ENCODE measurements at places on chromosomes 1 and 21.

- H3K4me1 ChIP-seq, result no peaks in the 10 kb centered on the region
- H3K4me3 ChIP-seq, result no peak overlapping the region
- H3K27me3 ChIP-seq, result no peaks in the 10 kb centered on the region
- H3K27ac ChIP-seq, result no peak overlapping the region
- no peaks in the 10 kb centered on the region for H3K36me3 ChIP-seq
- DNase-seq, result no peak
Measured at GRCh38 chr21:31520561-31521098, 138.9 kb upstream of the SOD1 start.

- peak overlapping the region; percentile 43 for H3K27ac ChIP-seq
- H3K4me3 ChIP-seq, result no peak overlapping the region
- DNase-seq, result peak; percentile 65
- peaks cover 27% of the 10 kb centered on the region for H3K4me1 ChIP-seq
- H3K36me3 ChIP-seq, result no peaks in the 10 kb centered on the region
- no peaks in the 10 kb centered on the region for H3K27me3 ChIP-seq
Measured at GRCh38 chr1:16178596-16179497, 23.0 kb upstream of the EPHA2 start.

DNA sequence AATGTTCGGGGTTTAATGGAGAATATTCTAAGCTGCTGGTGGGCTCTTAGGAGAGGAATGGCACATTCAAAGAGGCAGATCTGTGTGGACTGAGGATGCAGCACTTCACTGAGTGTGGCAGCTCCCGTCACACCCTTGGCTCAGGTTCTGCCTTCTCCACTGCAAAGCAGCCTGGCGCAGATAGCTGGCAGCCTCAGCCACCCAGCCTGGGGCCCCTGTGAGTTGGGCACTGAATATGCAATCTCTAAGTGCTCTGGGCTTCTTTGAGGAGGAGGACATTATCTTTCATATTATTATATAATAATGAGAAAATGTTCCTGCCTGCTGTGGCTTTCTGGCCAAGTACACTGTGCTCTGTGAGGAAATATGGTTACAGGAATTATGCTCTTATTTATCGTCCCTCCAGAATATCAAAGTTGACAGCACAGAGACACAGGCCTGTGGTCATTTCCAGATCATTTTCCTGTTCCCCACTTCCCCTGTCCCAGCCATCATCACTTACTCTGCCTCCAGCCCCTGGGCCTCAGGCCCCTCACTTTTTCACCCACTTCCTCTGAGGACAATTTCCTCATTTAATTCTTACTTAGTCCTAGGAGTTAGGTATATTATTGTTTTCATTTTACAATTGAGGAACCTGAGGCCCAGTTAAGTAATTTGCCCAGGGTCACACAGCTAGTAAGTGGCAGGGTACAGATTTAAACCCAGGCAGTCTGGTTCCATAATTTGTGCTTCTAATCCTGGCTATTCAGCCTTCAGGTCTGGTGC lies 53.6 kb downstream of the MAB21L3 start:
- peaks cover 11% of the 10 kb centered on the region for H3K4me1 ChIP-seq
- no peak overlapping the region for H3K27ac ChIP-seq
- H3K27me3 ChIP-seq, result no peaks in the 10 kb centered on the region
- H3K36me3 ChIP-seq, result no peaks in the 10 kb centered on the region
- peak; percentile 30 for DNase-seq
- no peak overlapping the region for H3K4me3 ChIP-seq

DNA sequence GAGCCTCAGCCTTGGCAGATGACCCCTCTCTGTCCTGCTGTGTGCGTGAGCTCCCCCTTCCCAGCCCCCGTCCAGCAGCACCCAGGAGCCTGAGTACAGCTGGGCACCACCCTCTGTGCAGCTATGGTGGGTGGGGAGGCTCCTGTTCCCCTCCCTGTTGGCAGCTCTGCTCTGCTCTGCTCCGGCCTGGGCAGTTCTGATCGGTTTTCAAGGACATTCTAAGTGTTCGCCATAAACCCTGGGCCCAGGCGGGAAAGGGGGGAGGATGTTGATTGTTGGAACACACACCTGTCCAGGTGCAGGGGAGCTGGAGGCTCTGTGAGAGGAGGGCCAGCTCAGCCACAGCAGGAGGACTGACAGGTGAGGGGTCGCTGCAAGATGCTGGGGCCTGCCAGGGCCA lies at the start of gene CLCNKB:
CLCNKB (plus strand) TSS at position 262 of the 400 bp plus-strand sequence. CDS start 711 bp downstream, outside the sequence.
- no peaks in the 10 kb centered on the region for H3K27me3 ChIP-seq
- H3K27ac ChIP-seq, result no peak within 1 kb of the TSS
- no peaks in the 10 kb centered on the region for H3K4me1 ChIP-seq
- no peak within 1 kb of the TSS for H3K4me3 ChIP-seq
- DNase-seq, result peak; percentile 30

GRCh38 chr1:47438165-47439016 lies 547 bp downstream of the FOXD2 start:
- peaks cover 25% of the 10 kb centered on the region for H3K27me3 ChIP-seq
- no peaks in the 10 kb centered on the region for H3K36me3 ChIP-seq
- peak overlapping the region; percentile 71 for H3K4me3 ChIP-seq
- H3K4me1 ChIP-seq, result no peaks in the 10 kb centered on the region
- H3K27ac ChIP-seq, result peak overlapping the region; percentile 88

- peaks cover 13% of the 10 kb centered on the region for H3K36me3 ChIP-seq
- no peak overlapping the region for H3K4me3 ChIP-seq
- no peaks in the 10 kb centered on the region for H3K4me1 ChIP-seq
- H3K27me3 ChIP-seq, result no peaks in the 10 kb centered on the region
- no peak overlapping the region for H3K27ac ChIP-seq
- DNase-seq, result no peak
Measured at GRCh38 chr1:40265919-40266318, 7.9 kb downstream of the ZMPSTE24 start.
